NCI-H82 (cell line): ENCODE measurements at places on chromosomes 7 and 10.

- peak; percentile 78 for DNase-seq
Observed at GRCh38 chr10:24556750-24557742, 166.6 kb downstream of the ARHGAP21 start.

DNA sequence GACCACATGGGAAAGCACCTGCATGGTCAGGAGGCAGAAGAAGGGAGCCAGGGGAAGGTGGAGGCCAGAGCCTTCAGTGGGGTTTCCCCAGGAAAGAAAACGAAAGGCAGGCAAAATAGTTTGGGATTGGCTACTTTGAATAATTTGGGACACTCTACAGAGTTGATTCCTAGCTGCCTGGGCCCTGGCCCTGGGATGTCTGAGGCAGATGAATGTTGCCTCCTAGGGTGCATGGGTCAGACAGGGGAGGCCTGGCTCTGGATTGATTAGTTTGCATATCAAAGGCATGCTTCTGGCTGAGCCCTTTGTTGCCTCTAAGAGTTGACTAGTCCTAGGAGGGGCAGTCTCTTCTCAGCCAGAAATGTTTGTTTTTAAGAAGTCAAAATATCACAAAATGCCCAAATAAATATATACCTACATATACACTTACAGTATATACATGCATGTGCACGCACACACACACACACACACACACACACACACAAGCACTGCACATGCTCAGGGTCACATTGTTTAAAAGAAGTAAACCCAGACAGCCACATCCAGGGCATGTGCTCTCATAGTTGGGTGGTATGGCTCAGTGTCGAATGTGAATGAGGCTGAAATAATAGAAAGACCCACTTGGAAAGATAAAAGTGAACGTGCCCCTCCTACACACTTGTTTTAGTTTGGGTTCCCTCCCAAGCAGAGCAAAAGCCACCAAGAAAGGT lies 184.2 kb downstream of the GPAM start:
- no peak for DNase-seq

GRCh38 chr10:111475720-111476119 lies 398.9 kb downstream of the ADRA2A start:
- no peak for DNase-seq

DNA sequence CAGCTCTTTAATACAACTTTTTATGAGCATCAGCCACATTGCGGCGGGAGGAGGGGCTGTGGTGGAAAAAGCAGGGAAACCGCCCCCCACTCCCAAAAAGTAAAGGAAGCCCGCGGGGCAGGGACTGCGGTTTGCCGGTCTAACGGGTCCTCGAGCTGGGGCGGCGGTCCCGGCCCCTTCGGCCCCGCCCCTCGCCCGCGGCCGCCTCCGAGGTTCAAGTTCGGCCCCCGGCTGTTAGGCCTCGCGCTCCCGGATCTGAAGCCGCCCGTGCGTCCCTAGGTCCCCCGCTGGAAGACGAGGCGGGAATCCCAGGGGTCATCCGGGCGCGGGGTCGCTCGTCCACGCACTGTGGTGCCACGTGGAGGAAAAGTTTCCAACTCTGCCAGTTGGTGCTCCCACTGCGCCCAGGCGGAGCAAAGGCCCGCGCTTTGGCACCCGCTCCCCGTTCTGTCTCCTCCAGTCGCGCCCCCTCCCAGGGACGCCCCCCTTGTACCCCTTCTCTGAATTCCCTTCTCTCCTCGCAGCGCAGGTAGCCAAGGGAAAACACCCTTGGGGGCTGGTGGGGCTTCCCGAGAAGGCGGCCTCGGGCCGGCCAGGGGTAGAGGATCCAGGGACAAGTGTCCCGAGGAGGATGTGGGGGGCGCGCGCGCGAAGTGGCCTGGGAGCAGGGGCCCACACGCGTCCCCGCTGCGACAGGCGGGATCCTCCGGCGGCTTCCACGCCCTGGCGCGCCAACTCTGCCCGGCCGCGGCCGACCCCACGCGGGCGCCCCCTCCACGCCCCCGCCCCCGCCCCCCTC lies 798 bp upstream of the AUTS2 start:
- peak; percentile 67 for DNase-seq

GRCh38 chr7:65832281-65832680 lies 40.6 kb upstream of the VKORC1L1 start:
- DNase-seq, result no peak

DNA sequence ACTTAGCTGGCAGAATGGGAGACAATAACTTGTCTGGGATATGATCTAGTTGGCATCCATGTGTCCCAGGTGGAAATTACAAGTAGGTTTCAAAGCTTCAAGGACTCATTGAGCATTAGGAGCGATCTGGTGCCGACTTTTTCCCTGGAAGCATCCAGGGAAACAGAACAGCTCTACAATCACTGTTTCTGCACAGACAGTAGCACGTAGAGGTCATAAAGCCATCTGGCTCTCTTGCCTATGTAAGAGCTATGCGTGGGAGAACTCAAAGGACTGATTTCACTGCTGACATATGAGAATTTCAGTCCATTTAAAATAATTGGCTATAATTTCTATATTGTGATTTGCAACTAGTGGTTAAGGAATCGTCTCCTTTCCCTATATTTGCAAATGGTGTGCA lies 791.7 kb downstream of the REEP3 start:
- DNase-seq, result peak; percentile 32

DNA sequence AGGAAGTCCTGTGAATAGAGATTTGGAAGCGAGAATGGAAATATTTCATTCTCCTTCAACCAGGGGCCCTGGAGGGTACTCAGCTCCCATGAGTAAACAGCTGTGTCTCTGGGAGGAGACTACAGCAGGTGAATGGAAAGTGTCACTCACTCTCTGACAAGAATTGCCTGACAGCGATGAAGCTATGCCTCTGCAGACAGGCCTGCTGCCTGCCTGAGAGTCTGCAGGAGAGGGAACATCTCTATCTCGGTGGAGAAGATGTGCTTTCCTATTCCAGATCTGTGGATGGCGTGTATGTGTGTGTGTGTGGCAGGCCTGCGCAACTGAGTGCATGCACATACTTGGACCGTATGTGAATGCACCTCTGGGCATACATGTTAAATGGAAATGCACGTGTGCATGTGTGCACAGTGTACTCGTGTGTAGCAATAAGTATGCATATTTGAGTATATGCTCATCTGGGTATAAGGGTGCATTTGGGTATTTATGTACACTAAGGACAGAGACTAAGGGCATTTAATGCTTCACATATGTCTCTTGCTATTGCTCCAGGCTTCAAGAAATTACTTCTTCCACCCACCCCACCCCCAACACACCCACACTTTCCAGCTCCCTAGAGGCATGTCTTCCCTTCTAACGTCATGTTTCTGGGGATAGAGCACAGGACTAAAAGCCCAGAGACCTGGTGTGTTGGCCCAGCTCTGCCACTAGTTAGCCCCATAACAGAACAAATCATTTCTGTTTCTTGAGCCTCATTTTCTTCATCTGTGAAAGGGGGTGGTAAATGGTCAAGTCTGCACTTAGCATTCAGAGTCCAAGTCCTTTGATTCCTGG lies 4.6 kb upstream of the ADCYAP1R1 start:
- no peak for DNase-seq

GRCh38 chr7:75989500-75990388 lies 4.7 kb downstream of the TMEM120A start:
- no peak for DNase-seq

- DNase-seq, result no peak
Observed at GRCh38 chr10:49595713-49596492, 14.2 kb upstream of the SLC18A3 start.

GRCh38 chr10:78869508-78870454 lies 199.0 kb upstream of the ZMIZ1 start:
- no peak for DNase-seq

DNA sequence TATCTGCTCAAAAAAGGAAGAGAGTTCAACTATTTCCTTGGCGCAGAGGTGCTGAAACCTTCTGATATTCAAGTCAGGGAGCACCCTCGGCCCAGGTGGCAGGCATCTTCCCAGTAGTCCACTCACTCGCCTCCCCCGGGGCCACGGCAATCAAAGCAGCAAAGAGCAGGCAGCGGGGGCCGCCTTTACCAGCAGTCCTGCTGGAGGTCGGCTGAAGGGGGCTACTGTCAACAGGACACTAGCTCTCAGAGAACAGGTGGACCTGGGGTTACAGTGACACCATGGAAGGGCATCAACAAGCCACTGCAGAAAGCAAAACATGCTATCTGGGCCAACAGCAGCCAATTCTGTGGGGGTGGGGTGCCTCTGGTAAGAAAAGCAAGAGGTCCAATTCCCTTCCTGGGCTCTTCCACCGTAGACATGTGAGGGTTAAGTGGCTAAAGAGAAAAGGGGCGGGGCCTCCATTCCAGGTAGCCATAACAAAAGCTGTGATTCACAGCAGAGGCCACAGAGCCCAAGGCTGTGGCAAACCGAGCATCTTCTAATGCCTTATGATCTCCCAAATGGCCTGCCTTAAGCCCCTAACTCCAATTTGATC lies 9.4 kb downstream of the FZD9 start:
- DNase-seq, result no peak

DNA sequence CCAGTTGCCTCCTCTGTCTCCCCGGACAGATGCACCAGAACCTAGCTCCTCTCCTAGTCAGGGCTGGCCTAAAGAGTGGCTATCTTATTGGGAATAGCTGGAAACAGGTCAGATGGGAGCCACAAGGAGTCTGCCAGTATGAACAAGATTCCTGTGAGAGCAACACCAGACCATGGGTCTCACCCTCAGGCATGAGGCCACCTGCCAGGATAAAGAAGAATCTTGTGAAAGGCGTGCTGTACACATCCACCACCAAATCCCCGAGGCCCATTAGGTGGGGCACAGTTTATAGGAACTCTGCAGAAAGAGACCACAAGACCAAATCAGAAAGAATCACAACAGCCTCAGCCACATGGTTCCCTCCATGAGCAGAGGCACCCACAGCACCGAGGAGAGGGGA lies 325.9 kb downstream of the TNS3 start:
- DNase-seq, result no peak

DNA sequence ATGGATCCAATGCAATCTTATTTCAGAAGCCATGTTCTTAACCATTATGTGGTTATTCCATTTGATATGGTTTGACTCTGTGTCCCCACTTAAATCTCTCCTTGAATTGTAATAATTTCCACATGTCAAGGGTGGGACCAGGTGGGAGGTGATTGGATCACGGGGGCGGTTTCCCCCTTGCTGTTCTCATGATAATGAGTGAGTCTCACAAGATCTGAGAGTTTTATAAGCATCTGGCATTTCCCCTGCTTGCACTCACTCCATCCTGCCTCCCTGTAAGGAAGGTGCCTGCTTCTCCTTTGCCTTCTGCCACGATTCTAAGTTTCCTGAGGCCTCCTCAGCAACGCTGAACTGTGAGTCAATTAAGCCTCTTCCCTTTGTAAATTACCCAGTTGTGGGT lies 32.0 kb upstream of the TSPAN13 start:
- DNase-seq, result no peak

DNA sequence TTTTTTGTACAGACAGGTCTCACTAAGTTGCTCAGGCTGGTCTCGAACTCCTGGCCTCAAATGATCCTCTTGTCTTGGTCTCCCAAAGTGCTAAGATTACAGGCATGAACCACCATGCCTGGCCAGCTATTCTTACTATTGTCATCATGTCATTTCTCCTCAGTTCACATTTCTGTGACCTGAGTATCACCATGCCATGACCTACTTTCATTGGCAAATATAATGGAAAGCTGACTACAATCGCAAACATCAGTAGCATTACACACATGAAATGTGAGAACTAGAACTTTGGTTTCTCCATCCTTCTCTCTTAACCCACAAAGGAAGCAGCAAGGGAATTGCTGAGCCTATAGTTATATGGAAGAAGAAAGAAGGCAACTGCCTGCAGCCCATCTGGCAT lies 26.0 kb upstream of the WIPF3 start:
- no peak for DNase-seq

DNA sequence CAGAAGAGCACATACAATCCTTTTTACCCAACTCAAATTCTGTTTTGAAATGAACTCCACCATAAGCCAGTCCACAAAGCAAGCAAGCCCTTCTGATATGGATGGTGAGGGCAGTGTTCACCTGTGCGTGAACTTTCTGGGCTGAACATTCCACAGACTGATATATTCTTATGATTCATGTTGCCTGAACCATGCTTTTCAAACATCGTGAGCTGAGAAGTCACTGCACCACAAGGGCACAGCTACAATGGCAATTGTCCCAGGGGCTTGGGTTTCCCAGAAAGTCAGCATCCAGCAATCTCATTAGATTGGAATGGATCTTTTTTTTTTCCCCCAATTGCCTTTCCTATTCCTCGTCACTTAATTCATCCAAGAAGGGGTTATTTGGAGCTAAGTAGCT lies 86.9 kb upstream of the ZNF438 start:
- no peak for DNase-seq

GRCh38 chr10:78802866-78803265 lies 265.9 kb upstream of the ZMIZ1 start:
- peak; percentile 36 for DNase-seq

DNA sequence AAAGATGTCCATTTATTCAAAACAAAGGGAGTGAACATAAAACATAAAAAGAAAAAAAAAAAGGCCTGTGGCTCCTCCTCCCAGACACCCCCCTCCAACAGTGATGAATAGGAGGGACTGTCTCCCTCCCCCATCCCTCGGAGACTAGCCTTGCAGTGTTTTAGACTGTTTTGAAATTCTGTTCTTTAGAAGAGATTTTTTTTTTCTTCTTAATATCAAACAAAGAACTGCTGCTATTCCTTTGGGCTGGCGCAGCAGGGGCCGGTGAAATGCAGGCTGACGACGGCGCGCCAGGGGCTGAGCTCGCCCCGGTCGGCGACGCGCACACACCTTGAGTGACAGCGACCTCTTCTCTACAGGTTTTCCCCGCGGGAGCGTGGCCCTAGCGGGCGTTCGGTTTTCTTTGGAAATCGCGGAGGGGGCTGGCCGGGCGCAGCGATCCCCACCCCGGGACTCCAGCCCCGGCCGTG lies at the start of gene LANCL2:
Gene LANCL2, plus strand, starts transcription at position 133 of the 470 bp plus-strand sequence. CDS start 689 bp downstream, outside the sequence.
- DNase-seq, result peak; percentile 74

GRCh38 chr7:4030346-4030950 lies 651.6 kb upstream of the FOXK1 start:
- DNase-seq, result no peak

- no peak for DNase-seq
Observed at GRCh38 chr10:46231087-46231486, 55.7 kb upstream of the ANTXRL start.

DNA sequence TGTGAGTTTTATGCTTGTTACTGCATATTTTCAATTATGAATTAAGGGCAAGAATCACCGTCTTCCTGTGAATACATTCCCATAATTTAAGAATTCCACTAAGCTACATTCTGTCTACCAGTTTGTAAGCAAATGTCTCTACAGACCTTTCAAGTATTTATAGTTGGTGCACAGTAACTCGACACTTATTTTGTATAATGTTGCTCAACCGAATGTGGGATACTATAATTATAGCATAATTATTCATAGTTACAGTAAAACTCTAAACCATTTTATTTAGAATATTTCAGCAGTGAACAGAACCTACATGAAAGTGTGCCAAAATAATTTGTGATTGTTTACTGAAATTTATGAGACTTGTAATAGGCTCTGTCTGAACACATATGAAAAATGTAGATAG lies 17.3 kb upstream of the CUBN start:
- DNase-seq, result no peak
